ENCODE measurements at places on chromosomes 12 and 14.

DNA sequence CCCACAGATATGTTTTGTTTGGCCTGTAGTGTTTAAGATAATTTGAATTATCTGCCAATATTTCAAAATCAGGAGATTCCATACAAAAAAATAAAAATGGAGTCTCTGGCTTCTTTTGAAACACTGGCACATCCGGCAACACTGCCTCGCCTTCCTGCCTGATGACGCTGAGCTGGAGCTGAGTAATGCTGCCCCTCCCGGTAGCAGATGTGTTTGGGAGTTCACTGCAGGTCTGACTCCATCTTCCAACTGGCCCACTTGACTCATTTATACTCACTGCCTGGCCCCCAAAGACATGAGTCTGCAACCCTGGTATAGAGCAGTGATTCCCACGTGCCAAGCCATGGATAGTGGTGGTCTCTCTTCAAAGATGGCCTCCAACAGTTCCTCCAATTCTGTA, 7.4 kb downstream of the CIT start:
- no peak for DNase-seq

GRCh38 chr12:114476159-114476558, 70.2 kb upstream of the TBX5 start:
- DNase-seq = no peak

- DNase-seq = peak; percentile 62
Measured at GRCh38 chr12:105382771-105383622, 52.5 kb downstream of the C12orf75 start.

DNA sequence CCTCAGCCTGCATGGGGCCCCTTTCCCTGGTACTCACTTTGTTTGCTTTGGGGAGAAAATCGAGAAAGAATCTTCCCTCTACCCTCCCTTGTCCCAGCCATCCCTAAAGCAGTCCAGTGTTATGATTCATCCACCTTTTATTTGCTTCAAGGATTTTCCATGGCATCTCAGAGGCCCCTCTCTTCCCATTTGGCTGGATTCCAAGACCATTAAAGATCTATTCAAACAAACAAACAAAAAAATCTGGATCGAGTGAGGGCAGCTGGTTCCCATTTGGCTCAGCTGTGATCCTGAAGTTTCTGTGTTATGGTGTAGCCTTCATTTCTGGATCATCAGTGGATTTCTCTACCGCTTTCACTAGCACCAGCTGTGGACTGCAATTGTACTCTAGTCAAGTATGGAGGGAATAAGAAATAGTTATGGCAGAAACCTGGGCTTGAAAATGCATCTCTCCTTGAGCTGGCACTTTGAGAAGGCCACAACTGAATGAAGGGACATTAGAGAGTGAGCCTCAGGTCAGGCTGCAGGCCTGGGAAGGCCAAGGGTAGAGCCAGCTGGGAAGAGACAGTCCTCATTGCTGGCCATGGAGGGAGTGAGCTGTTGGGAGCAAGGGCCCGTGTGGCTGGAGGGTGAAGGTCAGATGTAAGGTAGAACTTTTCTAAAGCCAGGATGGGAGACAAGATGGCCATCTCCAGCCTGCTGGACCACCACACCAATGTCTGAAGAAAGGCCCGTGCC, 13.7 kb downstream of the KRT71 start:
- no peak for DNase-seq

DNA sequence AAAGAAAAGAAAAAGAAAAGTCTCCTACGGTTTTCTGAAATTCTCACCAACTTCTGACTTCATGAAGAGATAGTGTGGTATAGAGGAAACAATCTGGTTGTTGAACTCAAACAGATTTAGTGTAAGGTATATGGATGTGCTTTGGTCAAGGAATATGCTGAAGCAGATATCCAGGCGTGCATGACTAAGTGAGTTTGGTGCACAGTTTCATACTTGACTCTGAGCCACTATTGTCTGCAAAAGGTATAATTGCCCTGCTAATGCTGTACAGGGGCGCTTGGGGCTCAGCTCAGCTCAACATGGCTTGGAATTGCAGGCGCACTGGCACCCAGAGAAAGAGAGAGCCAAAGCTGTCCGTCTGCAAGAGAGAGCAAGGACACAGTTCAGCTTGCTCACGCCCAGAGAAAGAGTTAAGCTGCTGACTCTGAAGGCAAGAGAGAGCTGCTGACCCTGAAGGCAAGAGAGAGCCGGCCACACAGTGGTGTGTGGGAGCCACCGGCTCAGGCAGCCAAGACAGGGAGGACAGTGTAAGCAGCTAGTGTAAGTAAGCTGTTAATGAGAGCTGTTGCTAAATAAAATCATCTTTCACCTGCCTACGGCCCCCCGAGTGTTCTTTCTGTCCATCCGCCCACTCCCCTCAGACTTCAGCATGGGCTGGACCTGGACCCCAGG, 66.4 kb upstream of the SLC38A4 start:
- DNase-seq = no peak

DNA sequence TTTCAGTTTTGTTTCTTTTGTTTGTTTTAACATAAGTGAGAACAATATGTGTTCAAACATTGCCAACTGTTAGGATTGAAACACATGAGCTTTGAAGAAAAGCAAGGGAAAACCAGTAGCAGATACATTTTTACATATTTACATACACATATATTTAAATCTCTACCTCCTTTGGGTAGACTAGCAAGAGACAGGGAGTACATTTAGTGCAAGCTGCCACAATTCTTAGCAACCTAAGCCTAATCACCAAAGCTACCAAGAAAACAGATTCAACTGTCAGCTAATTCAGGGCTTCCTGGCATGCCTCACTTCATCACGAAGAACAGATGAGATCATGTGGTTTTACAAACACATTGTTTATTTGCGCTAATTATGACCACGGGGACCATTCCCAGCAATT, 143.1 kb downstream of the PRIMA1 start:
- no peak for DNase-seq

GRCh38 chr12:120703311-120703942, 6.8 kb upstream of the UNC119B start:
- no peak for DNase-seq

DNA sequence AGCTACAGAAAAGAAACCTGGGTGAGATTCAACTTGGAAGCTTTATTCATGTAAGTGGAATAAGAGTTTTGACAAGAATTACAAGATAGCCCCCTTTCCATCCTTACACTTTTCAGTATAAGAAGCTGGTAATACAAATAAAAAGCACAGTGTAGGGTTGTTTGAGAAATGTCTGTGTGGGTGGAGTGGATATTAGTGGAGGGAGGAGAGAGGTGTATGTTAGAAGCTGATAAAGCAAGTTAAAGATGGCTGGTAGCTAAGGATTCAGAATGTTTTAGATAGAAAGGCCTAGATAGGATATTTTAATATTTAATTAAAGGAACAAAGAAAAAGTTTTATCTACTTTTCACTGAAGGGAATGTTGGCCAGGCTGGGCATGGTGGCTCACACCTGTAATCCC, 12.5 kb downstream of the CFAP54 start:
- no peak for DNase-seq

GRCh38 chr12:3018284-3019004, 58.7 kb upstream of the TSPAN9 start:
- DNase-seq = no peak

DNA sequence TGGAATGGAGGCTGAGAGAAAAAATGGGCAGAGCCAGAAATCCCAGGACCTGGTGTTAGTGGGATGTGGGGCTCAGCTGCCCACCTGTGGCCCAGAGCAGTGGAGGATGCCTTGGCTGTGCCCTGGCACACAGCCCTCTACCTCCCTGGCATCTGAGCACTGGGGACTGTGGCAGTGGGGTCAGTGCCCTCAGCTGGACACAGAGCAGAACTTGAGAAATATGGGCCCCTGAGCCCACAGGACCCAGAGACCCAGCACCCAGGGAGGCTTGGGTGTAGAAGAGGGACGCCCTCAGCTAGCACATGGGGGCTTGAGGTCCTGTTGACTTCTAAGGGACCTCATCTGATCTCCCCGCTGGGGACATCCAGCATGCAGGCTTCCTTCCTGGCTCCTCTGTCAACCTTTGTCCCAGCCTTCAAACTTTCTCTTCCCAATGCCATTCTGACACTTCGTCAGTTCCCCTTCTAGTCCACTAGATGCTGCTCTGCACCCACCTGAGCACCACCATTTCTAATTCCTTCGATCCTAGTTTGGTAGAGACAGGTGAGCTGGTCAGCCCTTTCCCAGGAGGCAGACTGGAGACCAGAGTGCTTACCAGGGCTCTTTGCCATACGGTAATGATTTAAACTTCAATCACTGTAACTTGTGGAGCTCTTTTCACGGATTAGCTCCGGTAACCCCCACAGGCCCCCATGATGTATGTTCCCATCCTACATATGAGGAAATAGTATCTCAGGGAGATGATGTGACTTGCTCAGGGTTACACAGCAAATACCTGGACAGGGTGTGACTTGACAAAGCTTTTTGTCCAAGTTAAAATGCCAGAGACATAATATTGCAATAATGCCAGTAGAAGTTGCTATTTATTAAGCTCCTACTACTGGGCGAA, 143.7 kb downstream of the ASCL4 start:
- no peak for DNase-seq

DNA sequence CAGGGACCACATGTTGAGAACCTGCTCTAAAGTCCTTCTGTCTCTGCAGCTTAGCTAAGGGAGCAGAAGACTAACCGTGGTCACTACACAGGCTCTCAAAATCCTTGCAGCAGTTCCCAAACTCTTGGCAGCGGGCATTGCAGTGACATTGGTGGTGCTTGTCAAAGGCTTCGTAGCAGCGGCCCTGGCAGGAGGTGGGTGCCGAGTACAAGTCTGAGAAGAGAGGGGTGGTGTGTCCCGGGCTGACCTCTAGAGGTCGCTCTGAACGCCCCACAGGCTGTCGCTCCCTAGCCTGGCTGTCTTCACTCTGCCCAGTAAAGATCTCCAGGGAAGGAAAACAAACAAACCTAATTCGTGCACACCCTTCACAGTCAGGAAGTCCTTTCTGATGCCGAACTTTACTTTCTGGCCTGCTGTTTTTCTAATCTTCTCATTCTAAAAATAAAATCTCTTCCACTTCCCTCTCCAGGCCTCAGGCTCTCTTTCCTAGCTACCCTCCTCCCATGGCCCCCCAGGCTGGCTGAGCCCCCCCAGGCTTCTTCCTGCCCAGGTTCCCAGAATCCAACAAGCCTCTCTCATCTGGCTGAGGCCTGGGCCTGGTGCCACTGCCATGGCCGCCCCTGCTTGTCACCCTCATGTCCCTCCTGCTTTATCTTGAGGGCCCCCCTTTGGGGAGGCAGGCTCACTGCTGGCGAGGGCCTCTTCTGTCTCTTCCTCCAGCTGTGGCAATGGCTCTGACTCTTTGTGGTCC, 7.7 kb downstream of the ENDOU start:
- peak; percentile 58 for DNase-seq

DNA sequence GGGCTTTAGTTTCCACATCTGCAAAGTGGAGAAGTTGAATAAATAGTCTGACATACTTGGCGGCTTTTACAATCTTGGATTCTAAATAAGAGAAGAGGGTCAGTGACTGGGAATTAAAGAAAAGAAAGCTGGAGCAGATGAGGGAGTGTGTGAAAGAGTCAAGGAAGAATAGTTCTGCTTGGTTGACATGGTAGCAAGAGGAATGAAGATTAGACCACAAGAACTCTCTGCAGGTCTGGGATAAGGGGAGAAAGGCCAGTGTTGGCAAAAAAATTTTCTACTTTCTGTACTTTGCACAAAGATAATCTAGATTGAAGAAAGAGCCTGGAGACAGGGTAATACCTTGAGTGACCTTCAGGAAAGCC, 5.9 kb downstream of the ITGB7 start:
- DNase-seq = no peak

GRCh38 chr12:117528538-117528937, 167.1 kb upstream of the NOS1 start:
- DNase-seq = no peak

DNA sequence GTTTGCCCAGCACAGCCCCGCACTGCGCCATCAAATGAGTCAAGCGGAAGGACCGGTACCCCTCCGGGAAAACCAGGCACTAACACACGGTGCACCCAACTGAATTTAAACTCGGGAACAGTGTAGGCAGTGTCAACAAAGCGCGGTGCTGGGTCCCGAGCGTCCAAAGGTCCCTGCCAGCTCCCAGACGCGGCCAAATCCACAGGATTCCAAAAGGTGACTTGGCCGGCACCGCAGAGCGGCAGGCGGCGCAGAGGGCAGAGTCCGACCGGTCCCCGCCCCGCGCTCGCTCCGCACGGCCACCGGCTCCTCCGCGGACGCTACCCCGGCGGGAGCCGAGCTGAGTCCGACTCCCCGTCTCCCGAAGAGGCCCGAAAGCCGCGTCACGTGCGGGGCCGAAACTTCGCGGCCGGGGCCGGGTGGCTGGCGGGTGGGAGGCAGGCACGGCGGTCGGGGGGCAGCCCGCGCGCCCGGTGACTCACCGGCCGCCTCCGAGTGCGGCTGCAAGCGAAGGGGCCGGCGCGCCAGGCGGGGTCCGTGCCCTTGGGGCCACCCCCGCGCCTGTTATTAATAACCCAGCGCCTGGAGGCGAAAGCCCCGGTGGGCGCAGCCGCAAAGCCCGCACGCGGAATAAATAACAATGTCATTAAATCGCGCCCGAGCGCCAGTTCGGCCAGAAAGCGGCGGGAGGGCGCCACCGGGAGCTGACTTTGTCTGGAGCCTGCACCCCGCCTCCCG, 863 bp downstream of the DENND5B start:
- DNase-seq = no peak

DNA sequence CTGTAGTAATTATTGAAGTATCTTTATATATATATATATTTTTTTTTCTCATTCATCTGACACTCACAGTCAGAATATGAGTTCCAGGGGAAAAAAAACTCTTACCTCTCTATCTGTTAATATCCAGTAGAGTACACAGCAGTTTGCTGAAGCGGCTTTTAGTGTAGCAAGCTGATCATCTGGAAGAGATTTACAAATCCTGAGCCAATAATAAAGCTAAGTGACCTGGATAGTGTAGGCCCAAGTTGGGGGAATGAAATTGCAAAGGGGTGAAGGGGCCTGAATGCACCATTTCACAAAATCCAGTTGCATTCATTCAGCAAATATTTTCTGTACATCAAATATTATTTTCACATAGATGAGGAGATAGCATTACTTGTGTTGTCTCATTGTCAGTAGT, 234.6 kb upstream of the FLRT2 start:
- no peak for DNase-seq

GRCh38 chr12:43282106-43282505, 269.9 kb downstream of the ADAMTS20 start:
- DNase-seq = no peak

DNA sequence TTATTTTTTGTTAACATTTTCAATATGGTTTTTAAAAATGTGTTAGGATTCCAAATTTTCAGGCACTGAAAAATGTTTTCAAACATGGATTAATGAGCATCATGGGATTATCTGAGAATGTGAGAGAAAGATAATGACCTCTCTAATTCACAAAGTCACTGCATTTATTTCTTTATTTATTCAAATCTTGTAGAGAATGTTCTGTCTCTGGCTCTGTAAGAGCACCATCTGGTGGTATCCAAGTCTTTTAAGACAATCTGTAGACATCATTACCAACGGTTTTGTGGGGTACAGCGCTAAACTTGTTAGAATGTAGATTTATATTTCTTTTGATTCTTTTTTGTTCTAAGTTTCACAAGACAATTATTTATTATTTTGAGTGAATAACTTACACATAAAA, 956.0 kb upstream of the NOVA1 start:
- no peak for DNase-seq

DNA sequence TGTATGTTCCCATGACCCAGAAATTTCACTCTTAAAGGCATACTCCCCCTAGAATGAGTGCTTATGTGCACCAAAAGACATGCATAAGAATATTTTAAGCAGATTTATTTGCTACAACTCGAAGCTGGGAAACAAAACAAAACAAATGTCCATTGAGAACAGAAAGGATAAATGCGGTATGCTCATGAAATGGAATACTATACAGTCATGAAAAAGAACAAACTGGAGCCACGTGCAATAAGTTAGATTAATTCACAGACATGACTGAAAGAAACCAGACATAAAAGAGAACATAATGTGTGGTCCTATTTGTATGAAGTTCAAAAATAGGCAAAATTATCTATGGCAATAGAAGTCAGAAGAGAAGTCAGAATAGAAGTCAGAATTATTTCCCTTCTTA, 69.9 kb downstream of the TBX3 start:
- no peak for DNase-seq

Data from CD4-positive, alpha-beta T cell treated with Interleukin-2 at 100 ng/mL for 4 hours (primary cell).